ENCODE measurements at places on chromosomes 4 and X.

DNA sequence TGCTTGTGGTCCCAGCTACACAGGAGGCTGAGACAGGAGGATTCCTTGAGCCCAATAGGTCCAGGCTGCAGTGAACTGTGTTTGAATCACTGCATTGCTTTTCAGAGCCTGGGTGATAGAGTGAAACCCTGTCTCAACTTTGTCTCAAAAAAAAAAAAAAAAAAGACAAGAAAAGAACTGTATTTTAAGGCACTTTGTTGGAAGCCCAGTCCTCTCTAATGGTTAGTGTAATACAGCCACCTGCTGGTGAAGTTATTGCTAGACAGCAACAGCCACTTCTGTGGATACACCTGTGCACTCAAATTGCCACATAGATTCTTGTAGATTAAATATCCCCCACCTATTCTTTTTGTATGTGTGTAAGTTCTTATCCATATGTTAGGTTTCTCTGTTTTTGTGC, 10.1 kb upstream of the FGG start:
- peak; percentile 88 for DNase-seq

- DNase-seq = peak; percentile 76
These were observed 59.5 kb upstream of the NEIL3 start for GRCh38 chr4:177250056-177250696.

DNA sequence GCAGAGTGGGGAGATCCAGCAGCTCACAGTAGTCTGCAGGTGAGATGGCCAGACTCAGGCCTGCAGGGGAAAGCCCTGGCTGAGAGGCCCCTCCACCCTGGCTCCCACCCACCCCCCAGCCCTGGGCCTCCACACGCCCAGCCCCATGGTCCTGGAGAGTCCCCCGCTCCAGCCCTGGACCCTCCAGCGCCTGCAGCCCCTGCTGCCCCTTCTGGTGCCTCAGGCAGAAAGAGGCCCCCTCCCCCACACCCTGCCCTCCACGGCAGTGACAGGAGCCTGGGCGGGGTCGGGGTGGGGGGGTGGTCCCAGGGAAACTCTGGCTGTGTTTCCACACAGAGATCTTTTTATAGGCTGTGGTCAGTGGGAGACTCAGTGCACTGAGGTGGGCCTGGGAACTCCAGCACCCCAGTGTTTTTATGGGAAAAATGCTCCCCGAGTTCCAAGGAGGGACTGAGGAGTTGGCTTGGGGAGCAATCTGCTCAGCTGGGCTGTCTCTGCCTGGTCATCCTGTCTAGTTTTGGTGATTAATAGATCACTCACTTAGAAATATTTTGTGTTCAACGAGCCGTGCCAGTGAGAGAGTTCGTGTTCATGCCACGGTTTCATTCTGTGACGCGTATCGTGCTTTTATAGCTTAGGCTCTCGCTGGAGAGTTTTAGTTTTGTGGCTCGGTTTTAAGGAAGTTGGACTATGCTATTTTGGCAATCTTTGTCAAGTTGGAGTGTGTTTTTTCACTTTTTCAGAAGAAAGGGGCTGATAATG, 53.1 kb upstream of the HGFAC start:
- no peak for DNase-seq

- peak; percentile 35 for DNase-seq
These were observed 147.2 kb upstream of the DKK2 start for GRCh38 chr4:107183155-107183774.

GRCh38 chrX:78946178-78946931, 1.2 kb downstream of the P2RY10 start:
- no peak for DNase-seq
